ENCODE measurements at places on chromosomes 7 and 10.

- no peak for DNase-seq
These were observed 106.0 kb downstream of the ABLIM1 start for GRCh38 chr10:114552050-114552449.

DNA sequence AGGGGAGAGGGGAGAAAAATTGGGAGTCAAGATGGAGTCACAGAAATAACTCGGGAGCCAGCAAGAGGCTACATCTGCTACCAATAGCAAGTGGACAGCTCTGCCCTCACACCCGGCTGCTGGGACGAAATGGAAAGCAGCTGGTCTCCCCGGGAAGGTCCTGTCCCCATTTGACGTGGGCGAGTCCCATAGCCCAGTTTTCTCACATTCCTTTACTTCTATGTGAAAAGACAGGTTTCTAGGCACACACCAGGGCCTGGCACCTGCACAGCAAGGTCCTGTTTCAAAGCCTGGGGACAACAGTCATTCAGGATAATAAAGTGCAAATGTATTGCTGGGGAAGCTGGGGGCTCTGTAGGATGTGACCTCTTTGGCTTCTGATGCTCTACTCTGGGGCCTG lies 162.6 kb downstream of the OAT start:
- DNase-seq, result no peak

DNA sequence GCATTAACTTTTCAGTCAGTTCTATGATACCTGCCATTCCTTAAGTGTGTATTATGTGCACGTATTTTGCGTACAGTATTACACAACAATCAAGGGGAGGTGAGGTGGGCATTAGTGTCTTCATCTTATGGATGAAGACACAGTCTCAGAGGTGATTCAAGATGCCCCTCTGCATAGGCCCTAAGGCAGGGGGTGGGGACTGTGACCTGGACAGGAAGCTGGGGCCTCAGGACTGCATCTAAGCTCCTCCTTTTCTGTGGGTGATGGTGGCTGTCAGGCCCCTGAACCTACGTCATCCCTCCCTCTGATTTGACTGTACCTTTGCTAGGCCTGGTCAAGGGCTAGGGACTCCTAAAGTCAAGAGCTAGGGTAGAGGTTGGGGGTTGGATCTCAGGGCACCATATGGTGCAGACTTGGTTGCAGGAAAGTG lies 38.9 kb downstream of the HK1 start:
- DNase-seq, result no peak

- DNase-seq, result no peak
These were observed 4.9 kb downstream of the PRTFDC1 start for GRCh38 chr10:24947304-24948097.

- DNase-seq, result no peak
These were observed 80.7 kb upstream of the BTBD16 start for GRCh38 chr10:122190176-122190943.
